ENCODE measurements at places on chromosomes 2 and 18.

DNA sequence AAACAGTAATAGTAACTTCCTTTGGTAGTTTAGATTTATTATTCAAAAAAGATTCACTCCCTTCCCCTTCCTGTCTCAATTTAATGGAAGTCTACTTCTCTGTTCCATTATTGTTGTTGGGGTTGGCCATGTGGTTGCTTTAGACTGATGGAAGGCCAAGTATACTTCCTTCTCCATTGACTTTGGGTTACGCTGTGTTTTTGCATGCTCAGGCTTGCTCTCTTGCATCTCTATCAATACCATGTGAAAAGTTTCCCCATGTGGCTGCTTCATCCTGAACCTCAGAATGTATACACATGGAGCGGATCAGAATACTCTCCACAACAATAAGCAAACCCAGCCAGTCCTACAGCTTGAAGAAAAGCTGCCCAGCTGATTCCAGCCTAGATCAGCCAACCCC lies 20.3 kb downstream of the CFAP210 start:
- DNase-seq = no peak

- DNase-seq = no peak
These were observed 112.1 kb downstream of the KLHL29 start for GRCh38 chr2:23497063-23497462.

- DNase-seq = no peak
These were observed 56.4 kb upstream of the OTOF start for GRCh38 chr2:26534098-26534864.

DNA sequence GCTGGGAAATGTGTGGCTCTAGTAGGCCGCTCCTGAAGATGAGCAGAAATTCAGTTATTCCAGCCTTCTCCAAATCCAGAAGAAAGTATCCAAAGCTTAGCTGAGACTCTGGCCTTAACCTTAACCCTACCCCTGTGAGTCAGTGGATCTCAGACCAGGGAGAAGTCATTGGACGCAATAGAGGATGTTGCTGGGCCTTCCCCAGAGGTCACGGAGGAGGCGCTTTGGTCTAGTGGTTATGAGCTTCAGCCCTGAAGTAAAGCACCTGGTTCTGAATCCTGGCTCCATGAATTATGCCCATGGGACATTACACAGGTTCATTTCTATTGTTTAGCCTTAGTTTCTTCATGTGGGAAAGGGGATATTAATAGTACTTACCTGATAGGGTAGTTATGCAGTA lies 24.0 kb downstream of the PKDCC start:
- no peak for DNase-seq

- DNase-seq = no peak
These were observed 61.3 kb upstream of the RAPGEF4 start for GRCh38 chr2:172674034-172674967.

- no peak for DNase-seq
These were observed 227.1 kb downstream of the ANAPC1 start for GRCh38 chr2:111656894-111657293.
